Stimulated activated CD4-positive, alpha-beta T cell treated with anti-CD3 and anti-CD28 coated beads, Interleukin-1b, Interleukin-23, amount 100 ng/mL, for 48 hours (primary cell): ENCODE measurements at places on chromosomes 2 and 18.

DNA sequence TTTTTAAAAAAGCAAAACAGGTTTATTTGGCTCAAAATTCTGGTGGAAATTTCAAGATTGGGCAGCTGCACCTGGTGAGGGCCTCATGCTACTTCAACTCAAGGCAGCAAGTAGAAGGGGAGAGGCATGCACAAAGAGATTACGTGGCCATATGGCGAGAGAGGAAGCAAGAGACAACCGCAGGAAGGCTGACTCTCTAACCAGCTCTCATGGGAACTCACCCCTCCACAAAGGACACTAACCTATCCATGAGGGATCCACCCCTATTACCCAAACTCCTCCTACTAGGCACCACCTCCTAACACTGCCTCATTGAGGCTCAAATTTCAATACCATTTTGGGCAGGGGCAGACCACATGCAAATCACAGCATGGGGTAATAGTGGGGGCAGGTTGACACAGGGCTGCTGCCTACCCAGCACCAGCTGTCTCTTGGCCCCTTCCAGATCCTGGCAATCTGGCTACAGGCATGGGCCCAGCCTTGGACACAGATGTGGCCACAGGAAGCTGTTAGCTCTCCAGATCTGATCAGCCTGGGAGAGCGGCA, 2.0 kb upstream of the CAPN10 start:
- DNase-seq = no peak

DNA sequence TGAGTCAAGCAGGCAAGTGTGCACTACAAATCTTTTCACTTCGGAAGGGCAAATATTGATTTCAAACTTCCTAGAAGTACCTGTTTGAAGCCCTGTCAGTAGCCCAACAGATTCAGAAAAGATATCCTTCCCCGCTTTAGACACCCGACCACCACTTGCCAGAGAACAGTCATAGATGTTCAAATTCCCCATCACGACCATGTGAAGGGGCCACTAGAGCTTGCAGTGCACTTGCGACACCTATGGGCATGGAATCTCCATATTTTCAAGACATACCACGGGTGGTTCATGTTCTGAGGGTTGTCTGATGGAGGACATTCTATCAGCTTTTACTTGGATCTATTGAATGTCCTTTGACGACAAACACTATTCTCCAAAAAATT, 23.8 kb downstream of the GNLY start:
- no peak for DNase-seq

DNA sequence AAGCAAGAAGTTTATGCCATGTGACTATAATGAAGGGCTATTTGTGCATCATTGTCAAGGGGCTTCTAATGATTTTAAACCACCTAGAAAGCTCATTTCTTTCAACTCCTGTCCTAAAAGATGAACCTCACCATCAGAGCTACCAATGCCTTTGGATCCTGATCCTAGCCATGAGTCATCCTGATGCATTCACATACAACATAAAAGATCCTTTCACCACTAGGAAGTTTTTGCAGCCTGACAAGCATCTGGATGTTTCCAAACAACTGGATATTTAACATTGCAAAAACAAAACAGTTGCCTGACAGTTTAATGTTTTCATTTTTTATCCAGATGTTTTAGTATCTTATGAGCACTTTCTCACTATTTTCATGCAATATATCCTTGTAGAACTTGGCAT, 425.3 kb downstream of the MBD2 start:
- no peak for DNase-seq

DNA sequence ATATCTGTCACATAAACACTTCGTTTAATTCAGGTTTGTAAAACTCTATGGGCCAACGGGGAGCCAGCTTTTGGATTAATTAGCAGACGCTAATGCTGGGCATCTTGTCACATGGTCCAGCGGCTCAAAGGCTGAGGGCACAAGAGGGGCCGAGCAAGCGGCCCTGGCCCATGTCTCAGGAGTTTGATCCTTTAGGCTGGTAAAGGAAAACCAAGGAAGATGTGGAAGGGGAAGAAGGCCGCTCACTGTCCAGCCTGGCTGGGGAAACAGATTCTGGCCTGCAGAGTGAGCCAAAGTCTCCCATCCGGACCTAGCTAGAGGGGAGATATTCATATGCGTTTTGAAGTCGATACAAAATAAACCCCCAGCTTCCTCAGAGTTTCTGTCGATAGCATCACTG, 248.6 kb upstream of the SIX2 start:
- no peak for DNase-seq

- DNase-seq = peak; percentile 54
Observed at GRCh38 chr2:45778720-45779171, 127.3 kb downstream of the PRKCE start.

DNA sequence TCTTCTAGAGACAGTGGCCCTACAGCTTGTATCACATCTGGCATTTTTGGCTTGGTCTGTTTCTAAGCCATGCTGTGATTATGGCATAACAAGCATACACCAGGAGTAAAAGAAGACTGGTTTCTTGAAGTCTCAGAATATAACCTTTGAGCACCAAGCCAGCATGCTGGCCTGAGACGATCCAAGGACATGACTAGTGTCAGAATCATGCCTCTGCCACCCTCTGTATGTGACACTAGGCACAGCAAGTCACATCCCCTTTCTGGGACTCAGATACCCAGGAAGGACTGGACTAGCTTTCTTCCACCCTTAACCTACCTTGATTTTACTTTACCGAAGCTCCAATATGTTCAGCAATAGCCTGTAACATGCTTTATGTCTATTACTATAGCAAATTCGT, 345.5 kb downstream of the SETBP1 start:
- DNase-seq = no peak

- no peak for DNase-seq
Observed at GRCh38 chr2:223101340-223102039, 49.5 kb downstream of the KCNE4 start.

DNA sequence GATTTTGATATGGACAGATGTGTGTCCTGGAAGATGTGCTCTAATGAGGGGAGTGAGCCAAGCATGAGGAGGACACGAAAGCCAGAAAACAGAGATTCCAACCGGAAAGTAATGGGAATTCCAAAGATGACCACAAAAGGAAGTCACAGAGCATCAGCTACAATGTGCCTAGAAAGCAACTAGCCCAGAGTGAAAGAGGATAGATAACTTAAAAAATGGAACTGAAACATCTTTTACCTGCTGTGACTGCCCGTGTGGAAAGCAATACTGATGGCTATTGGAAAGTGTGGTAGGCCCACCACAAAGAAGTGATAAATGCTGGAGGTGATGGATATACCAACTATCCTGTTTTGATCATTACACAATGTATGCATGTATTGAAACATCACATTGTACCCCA, 21.6 kb downstream of the DNMT3A start:
- no peak for DNase-seq

DNA sequence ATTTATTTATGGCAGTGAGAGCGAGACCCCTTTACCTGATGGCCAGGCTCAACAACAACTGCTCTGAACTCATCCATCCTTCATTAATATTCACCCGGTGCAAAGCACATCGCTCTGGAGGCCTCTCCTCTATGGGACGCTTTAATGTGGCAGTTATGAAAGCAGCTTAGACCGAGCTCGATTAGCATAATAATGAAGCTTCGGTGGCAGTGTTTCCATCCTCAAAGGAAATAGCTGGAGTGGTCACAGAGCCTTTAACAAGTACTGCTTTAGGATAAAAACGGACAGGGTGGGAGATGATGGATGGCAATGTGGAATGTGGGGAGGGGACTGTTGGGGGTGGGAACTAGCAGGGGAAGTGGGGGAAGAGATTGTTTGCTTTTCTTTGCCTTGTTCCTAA, 243.9 kb downstream of the SLC4A3 start:
- DNase-seq = no peak

DNA sequence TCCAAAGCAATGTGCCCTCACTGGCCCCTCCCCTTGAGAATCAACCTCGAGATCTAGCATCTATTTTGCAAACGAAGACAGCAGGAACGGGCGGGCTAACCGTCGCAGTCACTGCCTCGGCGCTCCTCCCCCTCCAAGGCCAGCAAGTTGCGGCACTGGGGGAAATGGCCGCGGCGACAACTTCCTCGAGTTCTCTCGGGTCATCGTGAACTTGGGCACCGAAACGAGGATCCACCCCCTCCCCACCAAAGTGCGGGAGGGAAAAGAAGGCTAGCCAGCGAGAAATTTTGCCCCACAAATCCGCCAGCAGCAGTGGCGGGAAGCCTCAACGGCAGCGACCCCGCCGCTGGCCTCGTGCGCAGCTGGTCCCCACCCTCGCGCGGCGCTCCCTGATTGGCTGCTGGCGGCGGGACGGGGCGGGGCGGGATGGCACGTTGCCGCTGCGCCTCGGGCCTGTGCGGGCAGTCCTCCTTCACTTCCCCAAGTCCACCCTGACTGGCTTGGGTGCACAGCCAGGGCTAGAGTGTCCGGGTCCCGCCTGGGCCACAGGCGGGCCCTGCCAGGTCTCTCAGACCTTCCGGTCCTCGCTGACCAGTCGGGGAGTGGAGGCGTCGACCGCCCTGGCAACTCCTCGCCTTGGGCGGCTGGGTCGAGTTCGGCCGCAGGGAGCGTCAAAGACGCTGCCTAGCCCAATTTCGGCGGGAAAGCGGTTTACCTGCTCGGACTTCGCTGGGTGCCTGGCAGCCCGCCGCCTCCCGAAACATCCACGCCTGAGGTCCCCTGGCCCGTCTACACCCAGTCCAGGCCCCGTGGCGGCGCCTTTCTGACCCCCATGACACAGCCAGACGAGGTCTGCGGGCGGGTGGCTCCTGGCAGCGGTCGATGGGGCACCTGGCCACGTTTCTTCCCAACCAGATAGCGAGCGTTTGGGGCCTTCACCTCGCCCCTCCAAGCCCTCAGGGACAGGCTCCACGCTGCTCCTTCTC, at the start of gene BOLL:
Gene BOLL (minus strand): TSS at position 364 of the 986 bp plus-strand sequence. CDS start 3,469 bp downstream, outside the sequence.
- DNase-seq = no peak

DNA sequence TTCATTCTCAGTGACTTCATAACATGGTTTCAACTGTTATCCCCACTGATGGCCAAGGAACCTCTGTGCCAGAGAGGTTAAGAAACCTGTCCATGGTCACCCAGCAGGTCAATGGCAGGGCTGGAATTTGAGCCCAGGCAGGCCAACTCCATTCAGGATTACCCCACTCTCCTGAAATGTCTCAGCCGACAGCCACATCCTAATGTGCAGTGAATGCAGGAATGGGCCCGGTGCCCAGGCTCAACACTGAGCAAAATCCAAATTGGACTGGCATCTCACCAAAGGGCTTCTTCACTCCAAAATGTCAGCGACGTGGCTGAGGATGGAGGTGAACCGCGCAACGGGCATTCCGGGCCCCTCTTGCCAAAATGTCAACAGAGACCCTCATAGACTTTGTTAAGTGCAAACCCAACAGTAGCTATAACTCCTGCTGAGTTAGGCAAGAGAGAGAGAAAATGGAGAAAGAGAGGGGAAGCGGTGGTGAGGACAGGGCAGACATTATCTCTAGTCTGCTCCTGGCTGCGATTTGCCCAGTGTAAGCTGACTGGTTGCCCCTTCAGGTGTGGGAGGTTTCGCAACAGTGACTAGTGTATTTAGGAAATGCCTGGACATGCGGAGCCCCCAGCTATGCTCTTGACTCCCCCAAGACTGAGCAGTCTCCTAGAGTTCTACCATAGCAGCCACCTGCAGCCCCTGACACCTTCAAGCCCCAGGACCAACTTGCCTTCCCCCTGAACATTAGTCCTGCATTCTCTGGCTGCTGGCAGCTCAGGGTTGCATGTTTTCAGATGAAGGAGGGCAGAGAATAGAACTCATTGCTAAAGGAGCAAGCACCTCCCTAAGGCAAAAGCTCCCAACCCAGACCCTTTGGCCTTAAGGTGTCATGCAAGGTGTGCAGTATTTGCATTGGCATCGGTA, 167.7 kb downstream of the ANAPC1 start:
- no peak for DNase-seq
